Hematopoietic multipotent progenitor cell treated with erythropoietin and hydrocortisone succinate and interleukin-3 and kit ligand, for 17 days (in vitro differentiated cells): ENCODE measurements at places on chromosomes 2 and 18.

DNA sequence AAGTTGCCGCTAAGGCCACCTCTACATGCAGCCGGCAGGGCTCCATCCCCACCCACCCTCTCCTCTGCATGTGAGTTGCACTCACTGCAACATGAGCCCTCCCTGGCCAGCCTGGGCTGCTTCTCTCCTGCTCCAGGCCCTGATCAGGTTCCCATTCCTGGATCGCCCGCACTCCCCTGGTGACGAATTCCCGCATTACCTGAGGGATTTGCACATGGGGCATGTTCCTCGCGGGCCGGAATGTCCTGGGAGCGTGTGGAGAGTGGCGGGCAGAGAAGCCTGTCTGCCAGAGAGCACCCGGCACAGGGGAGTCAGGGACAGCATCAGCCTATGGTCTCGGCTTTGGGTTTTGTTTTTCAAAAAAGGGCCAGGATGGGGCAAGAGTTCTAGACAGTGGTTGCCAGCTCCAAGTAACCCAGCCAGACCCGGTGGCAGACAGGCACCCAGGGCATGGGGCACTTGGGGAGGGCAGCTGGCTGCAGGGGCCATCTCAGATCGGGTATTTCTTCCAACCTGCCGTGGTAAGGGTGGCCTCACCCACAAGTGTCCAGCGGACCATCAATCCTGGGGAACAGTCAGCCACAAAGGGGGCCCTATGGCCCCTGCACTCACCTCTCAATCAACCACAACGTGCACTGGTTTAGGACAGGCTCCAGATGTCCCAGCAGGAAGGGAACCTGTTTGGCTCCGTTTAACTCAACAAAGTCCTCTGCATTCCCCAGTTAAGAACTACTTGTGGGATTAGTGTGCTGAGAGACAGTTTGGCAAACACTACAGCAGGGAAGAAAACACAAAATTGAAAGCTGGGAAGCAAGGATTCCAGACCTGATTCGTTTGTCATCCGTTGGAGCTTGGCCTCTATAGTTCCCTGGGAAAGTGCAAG lies 187.7 kb downstream of the SMAD7 start:
- no peak for DNase-seq

DNA sequence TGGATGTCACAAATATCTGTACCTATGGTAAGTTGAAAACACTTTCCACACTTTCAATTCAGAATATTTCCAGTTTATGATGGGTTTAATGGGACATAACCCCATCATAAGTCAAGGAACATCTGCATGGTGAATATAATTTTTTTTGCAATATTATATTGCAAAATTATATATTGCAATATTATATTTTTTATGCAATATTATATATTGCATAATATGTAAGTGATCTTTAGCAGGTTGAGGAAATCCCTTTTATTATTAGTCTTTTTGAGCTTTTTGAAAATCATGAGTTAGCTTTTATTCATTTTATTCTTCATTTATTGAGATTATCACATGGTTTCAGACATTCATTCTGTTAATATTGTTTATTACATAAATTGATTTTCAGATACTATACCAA lies 342.2 kb upstream of the GALNT5 start:
- no peak for DNase-seq

DNA sequence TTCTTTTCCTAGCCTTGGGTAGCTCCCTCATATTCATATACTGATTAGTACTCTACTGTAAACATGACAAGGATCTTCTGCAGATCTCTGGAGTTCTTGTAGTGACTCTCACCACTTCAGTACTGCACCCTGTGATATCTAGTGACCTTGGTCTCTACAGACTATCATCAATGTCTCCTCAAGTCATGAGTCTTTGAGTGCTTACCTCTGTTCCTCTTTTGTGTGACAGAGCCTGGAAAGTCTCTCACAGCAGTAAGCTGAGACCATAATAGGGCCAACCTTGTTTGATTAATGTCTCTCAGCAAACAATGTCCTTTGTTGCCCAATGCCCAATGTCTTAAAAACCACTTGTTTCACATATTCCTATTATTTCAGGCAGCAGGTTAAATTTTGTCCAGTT lies 34.2 kb upstream of the BAZ2B start:
- no peak for DNase-seq

GRCh38 chr2:159613651-159614285 lies 2.6 kb downstream of the BAZ2B start:
- peak; percentile 73 for DNase-seq

GRCh38 chr18:72197591-72197990 lies 346.6 kb downstream of the CBLN2 start:
- DNase-seq, result no peak

- no peak for DNase-seq
Observed at GRCh38 chr2:4898706-4899105, 793.5 kb upstream of the SOX11 start.

DNA sequence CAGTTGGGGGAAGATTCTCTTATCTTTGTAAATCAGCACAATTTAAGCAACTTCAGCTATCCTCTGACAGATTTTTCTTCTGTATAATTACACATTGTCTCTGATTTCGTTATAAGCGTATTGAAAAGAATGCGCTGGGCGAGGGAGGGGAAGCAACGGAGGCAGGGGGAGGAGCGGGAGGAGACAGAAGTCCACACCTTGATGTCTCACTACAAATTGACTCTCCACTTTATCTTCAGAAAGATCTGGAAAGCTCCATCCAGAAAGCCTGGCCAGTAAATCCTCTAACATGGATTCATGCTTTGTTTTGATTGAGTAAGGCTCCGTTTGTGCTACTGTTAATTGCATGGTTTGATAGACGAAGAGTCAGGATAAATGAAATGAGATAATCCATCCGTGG lies 76.6 kb downstream of the SMIM21 start:
- no peak for DNase-seq

GRCh38 chr2:156332284-156332533 lies 312 bp downstream of the NR4A2 start:
- DNase-seq, result peak; percentile 50

DNA sequence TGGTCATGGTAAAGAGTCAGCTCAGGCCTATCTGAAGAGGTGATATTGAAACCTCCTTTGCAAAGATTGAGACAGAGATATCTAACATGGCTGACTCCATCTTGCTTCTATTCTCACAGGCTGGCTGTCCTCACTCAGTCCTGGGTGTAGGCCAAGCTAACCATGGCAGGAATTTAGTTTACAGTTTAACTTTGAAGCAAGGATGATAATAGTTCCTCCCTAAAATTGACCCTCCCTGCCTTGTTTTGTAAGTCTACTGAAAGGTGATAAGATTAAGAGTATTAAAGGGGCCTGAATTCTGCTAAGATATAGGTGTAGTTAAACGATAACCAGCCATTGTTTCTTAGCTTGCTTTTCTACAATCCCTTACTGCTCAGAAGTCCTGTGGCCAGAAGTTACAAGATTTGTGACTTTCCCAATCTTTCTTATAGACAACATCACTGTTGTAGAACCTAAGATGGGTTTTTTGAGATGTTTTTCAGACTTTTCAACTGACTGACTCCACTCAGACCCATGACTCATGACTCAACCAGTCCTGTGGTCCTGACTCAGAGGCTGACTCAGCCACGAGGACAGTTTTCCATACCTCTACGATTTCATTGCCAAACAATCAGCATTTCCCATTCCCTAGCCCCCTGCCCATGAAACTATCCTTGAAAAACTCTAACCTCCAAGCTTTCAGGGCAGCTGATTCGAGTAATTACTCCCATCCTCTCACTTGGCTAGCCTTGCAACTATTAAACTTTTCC lies 195.7 kb upstream of the SESTD1 start:
- DNase-seq, result no peak

DNA sequence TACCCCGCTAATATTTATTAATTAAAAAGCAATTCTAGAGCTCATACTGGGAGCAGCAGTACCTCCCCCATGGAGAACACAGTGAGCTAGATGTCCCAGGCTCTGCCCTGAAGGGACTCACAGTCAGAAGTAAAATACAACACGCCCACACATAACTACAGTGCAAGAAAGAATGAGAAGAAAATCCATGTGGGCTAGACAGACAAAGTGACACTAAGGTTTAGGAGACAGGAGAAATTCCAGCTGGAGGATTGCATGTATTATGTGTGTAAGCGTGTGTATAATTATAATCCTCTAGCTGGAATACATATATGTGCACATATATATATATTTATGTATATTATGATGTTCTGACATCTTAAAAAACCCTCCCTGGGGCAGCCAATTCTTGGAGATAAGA lies 15.7 kb downstream of the SOWAHC start:
- DNase-seq, result no peak

DNA sequence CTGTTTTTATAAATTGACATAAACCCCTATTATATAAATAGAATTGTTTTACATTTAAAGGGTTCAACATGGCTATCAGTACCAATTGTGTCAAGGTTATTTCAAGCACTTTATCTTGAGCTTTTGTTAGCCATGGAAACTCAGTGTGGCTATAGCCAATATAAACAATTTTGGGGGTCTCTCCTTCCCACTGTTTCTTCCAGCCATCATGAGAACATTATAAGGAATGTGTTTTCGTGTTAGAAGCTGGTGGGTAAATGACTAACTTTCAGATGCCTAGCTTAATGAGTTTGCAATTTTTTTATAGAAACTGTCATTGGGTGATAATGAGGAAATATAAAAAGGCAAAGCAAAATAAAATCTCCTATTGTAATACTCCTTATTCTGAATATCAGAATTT lies 153.5 kb upstream of the FOSL2 start:
- no peak for DNase-seq

- DNase-seq, result no peak
Observed at GRCh38 chr2:60321816-60322215, 231.6 kb downstream of the BCL11A start.

DNA sequence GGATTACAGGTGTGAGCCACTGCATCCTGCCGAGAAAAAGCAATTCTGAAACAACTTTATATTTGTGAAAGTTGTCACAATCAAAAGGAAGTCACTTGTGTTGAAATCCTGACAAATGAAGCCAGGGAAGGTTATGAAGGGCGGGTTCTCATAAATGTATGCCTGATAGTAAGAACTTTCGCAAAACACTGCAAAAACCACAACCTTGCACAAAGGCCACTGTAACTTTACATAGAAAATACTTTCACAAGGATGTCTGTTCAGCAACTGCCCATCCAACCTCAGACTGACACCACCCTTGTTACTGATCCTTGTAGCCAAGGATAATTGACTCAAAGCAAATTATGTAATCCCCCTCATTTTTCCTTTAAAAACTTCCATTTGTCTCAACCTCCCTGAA lies 90.6 kb downstream of the SLC4A3 start:
- DNase-seq, result no peak

DNA sequence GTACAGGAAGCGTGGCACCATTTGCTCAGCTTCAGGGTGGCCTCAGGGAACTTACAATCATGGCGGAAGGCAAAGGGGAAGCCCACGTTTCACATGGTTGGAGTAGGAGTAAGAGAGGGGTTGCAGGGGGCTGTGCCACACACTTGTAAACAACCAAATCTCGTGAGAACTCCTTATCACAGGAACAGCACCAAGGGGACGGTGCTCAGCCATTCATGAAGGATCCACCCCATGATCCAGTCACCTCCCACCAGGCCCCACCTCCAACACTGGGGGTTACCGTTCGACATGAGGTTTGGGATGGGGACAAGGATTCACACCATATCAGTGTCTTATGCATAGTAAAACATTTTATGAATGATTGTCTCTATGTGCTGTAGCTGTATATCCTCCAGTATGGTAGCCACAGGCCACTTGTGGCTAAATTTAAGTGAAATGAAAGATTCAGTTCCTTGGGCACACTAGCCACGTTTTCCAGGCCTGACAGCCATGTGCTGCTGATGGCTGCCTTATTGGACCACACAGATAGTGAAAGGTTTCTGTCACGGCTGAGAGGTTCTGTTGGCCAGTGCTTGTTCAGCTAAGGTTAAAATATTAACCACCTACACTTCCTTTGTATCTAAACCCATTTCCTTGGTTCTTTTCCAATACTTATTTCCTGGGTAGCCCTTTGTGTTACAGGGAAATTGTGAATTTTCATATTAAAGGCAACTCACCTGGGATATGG lies 77.3 kb downstream of the AGAP1 start:
- DNase-seq, result no peak

DNA sequence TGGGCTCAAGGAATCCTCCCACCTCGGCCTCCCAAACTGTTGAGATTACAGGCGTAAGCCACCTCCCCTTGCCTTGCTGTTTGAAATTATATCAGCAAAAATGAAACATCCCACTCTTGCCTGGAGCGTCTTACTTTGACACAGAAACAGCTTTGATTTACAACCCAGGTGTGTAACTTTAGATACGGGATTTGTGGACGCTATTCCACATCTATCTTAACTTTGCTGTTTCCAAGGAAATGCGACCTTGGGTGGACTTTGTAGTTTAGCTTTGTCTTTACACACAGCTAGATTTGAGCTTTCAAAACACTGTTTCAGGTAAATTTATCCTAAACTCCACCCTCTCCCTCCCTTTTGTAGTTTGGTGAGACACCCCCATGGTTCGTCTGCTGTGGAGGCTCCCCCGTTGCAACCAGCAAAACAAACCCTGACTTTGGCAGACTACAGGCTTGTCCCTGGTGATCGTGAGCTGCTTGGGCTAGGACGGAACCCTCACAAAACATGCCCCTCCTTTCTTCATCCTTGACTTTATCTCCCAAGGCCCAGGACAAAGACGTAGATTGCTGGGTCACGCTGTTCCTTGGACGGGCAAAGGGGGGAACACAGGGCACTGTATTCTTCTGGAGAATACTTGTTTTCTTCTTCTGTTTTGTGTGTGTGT lies 5.5 kb upstream of the MSH6 start:
- no peak for DNase-seq

DNA sequence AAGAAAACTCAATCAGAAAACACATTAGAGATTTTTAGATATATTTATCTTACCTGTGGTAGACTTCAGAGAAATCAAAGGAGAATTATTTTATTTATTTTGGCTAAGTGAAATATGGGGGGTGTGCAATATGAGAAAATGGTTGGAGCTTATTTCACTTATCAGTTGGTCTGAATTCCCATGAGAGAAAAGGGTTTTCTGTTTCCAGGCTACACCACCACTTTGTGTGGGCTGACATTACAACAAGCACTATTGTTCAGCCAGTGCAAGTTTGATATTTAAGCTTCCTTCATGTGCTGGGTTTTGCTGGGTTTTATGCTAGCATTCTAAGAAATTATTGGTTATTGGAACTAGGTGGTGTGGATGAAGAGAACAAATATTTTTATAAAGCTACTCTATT lies 33.5 kb downstream of the RMND5A start:
- DNase-seq, result no peak

GRCh38 chr2:69382547-69382946 lies 4.5 kb downstream of the GFPT1 start:
- DNase-seq, result no peak
